ENCODE measurements at places on chromosomes 5 and 9. TPM values are rescaled to one million over a fixed set of nuclear protein-coding genes. Genes with fewer than 3 reads are reported as not detected.

DNA sequence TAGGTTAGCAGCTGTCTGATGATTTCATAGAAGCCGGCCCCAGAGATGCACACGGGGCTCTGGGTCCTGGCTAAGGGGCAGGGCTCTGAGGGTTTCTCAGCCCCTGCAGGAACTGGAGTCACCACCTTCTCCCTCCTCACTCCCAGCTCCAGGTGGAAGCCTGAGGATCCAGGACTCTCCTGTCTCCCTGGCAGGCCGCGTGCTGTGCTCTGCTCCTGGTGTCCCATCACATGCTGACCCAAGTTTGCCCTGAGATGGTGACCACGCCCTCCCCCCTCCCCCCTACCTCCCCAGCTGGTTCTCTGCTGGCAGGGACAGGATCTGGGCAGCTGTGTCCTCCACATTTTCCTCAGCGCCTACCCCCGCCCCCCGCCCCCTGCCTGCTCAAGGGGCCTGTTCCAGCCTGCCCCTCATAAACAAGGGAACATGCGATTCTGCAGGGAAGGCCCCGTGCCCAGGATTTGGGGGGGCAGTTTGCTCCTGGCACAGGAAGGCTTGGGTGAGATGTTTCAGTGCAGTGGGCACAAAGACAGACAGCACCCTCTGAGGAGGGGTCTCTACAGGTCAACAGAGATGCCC is 87.4 kb downstream of the PSD2 start:
- H3K27ac ChIP-seq = no peak overlapping the region
- no peaks in the 10 kb centered on the region for H3K36me3 ChIP-seq
- no peaks in the 10 kb centered on the region for H3K4me1 ChIP-seq
- no peak overlapping the region for H3K4me3 ChIP-seq

DNA sequence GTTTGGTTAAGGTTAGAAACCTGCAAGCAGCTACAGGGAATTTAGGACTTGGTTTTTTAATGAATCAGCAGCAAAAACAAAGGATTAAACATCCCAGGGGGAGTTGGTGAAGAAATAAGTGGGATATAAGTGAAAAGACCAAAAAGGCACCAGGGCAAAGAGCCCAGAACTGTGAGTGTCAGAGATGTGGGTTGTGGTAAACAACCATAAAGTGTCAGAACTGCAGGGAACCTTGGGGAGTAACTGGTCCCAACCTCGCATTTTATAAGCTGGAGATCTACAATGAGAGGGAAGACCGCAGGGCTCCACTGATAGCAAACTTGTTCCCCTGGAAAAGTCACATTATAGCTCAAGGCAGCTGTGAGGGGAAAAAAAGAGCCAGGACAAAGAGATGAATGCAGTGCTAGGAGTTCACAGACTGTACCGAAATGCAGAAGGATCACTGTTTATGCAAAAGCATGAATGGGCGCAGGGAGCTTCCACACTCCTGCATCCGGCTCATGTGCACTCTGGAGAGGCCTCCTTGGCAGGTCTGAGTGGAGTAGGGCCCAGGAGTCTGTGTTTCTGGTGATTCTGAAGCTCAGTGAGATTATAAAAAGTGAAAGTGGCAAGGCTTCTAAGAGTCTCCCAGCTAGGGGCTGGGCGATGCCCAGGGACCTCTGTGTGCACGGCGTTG is 156.3 kb downstream of the GOLPH3 start:
- no peaks in the 10 kb centered on the region for H3K27me3 ChIP-seq
- DNase-seq = no peak
- no peaks in the 10 kb centered on the region for H3K4me1 ChIP-seq
- H3K36me3 ChIP-seq = no peaks in the 10 kb centered on the region

DNA sequence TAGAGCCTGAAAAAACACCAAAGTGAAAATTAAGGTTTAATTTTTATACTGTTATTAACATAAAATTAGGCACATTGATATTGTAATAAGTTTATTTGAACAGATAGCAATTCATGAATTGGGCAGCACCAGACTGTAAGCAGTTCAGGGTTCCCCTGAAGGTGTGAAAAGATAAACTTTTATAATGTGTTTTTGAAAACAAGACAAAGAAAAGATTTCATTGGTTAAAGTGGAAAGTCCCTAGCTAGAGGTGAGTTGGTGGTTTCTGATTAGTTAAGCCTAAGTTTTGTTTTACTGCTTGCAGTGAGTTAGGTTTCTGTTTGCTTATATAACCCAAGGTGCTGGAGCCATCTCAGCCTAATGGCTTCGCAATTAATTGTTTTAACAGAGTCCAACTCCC is 96.5 kb upstream of the RPS23 start:
- DNase-seq = no peak
- no peaks in the 10 kb centered on the region for H3K4me1 ChIP-seq
- H3K27me3 ChIP-seq = no peaks in the 10 kb centered on the region
- no peaks in the 10 kb centered on the region for H3K36me3 ChIP-seq
- no peak overlapping the region for H3K4me3 ChIP-seq
- no peak overlapping the region for H3K27ac ChIP-seq

- H3K27ac ChIP-seq = no peak overlapping the region
- no peaks in the 10 kb centered on the region for H3K4me1 ChIP-seq
- H3K4me3 ChIP-seq = no peak overlapping the region
- DNase-seq = no peak
Measured at GRCh38 chr5:123813937-123814624, 302.1 kb downstream of the CSNK1G3 start.

GRCh38 chr5:100840370-100840769 is 62.7 kb downstream of the ST8SIA4 start:
- H3K36me3 ChIP-seq = no peaks in the 10 kb centered on the region
- no peak overlapping the region for H3K27ac ChIP-seq
- no peaks in the 10 kb centered on the region for H3K27me3 ChIP-seq
- no peak for DNase-seq

GRCh38 chr5:176816043-176816745 is 5.8 kb downstream of the UNC5A start:
- no peak overlapping the region for H3K27ac ChIP-seq
- DNase-seq = no peak
- no peaks in the 10 kb centered on the region for H3K36me3 ChIP-seq

DNA sequence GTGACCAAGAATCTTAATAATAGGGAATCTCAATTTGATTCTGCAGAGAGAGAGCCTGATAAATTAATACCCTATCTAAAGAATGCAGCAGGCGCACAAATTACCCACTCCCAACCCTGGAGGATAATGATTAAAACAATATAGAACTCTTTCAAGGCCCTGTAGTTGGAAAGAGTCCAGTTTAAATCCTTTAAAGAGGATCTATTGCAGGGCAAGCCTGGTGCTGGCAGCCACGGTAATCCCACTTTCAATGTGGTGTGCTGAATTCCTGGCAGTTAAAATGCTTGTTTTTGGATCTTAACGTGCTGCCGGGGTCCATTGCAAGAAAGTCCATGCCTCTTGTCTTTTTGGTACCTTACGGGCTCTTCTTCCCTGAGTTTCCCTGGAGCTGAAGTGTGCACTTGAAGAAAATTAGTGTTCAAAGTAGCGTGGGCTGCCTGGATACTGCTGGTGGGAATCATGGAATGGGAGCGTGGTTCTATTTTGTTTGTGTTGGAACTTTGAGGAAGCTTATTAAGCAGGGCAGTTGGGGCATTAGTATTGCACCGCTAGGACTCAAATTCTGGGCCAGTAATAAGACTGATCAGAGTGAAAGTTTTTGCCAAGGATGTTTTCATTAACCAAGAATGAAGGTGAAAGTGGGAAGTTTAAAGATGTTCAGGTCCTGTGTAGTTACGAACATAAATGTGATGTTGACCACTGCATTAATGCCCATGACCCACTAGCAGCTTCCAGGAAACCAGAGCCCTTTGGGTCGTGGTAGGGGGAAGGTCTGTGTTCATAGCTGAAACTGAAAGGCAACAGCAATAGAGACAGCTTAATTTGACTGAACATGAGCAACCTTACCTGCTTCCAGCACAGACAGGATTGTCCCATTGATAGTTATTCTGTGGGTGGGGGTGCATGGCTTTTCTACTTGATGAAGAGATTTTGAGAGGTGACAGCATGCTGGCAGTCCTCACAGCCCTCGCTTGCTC is 20.8 kb downstream of the MARCHF6 start:
- H3K27me3 ChIP-seq = no peaks in the 10 kb centered on the region
- DNase-seq = no peak
- H3K4me1 ChIP-seq = peaks cover 5% of the 10 kb centered on the region
- H3K27ac ChIP-seq = no peak overlapping the region
- H3K36me3 ChIP-seq = no peaks in the 10 kb centered on the region
- H3K4me3 ChIP-seq = no peak overlapping the region

DNA sequence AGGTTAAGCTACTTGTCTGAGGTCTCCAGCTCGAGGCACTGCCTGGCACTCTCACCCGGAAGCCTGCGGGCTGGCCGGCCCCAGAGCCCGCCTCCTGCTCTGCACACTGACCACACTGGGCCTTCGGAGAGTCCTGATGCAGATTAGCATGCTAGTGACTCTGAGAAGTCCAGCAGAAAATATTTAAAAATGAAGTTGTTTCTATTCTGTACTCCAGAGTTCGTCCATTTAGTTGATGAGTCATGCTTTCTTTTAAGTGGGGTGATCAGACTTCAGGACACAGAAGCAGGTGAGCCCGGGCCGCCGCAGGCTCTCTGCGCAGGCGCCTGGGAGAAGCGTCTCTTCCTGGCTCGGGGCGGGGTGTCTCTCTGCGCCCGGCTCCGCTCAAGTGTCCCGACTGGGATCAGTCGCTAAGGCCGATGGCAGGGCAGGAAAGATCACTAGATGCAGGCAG is 32.5 kb downstream of the FAM240B start:
- no peaks in the 10 kb centered on the region for H3K27me3 ChIP-seq
- peak overlapping the region; percentile 26 for H3K4me3 ChIP-seq
- no peaks in the 10 kb centered on the region for H3K36me3 ChIP-seq
- no peak overlapping the region for H3K27ac ChIP-seq
- peaks cover 3% of the 10 kb centered on the region for H3K4me1 ChIP-seq

- no peak for DNase-seq
- no peaks in the 10 kb centered on the region for H3K36me3 ChIP-seq
- no peak overlapping the region for H3K27ac ChIP-seq
- H3K4me1 ChIP-seq = no peaks in the 10 kb centered on the region
- no peaks in the 10 kb centered on the region for H3K27me3 ChIP-seq
Measured at GRCh38 chr9:108860764-108861163, 1.3 kb upstream of the ACTL7A start.

The DBH gene
- total RNA-seq = 0.37 TPM

The ADAMTS12 gene
- 6.4 TPM for total RNA-seq

The KIF27 gene
- 5.1 TPM for total RNA-seq
